ENCODE measurements at places on chromosomes 1 and 21.

DNA sequence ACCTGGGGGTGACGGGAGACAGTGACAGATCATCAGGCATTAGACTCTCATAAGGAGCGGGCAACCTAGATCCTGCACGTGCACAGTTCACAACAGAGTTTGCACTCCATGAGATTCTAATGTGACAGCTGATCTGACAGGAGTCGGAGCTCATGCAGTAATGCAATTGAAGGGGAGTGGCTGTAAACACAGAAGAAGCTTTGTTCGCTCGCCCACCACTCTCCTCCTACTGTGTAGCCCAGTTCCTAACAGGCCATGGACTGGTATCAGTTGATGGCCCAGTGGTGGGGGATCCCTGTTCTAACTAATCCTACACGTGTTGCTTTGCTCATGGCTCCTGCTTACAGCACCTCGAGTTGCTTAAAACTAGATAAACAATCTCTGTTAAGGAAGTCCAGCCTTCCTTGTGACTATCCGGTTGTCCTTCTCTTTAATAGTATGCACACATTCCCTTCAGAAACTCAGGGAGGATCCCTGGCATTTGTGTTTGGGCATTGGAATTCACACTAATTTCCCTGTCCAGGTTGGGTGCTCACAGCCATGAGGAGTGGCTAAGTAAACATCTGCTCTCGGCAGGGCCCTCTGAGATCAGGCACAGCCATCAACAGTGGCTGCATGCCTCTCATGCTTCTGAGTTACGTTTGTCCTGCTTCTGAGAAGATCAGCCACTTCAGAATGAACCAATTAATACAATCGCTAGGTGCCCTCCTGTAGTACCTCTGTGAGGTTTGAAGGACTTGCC is 21.1 kb upstream of the F3 start:
- no peak for DNase-seq

DNA sequence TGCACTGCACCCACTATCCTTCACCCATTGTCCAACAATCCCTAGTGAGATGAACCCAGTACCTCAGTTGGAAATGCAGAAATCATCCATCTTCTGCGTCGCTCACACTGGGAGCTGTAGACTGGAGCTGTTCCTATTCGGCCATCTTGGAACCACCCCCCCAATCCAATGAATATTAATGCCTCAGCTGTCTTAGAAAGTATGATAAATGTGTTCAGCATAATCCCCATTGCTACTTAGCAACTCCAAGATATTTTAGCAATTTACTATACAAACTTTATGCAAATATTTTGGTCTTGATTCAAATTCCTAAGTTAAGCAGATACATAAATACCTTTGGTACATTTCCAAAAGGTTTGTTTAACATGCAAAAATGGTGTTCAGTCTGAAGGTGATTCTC is 70.5 kb upstream of the SH3GLB1 start:
- DNase-seq, result no peak

GRCh38 chr1:39258146-39258924 is 53.8 kb downstream of the MACF1 start:
- DNase-seq, result no peak

DNA sequence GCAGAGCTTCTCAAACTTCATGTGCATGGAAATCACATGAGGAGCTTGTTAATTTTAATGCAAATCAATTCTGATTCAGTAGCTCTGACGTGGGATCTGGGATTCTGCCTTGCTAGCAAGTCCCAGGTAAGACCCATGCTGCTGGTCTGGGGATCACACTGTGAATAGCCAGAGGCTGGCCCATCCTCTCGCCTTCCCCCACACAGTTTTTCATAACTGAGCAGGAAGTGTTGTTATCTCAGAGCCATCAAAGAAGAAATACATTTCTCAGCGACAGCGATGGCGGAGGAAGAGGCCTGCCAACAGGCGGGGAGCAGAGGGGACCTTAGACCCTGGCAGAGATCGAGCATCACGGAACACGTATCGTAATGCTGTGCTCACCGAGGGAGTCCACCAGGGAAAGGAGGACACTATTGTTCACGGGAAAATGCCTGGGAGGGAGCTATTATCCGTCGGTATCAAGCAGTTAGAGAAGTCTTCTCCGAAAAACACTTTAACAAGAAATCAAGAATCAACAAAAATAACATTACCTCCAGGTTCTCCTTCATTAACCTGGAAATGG is 268.9 kb upstream of the TMEM51 start:
- no peak for DNase-seq

DNA sequence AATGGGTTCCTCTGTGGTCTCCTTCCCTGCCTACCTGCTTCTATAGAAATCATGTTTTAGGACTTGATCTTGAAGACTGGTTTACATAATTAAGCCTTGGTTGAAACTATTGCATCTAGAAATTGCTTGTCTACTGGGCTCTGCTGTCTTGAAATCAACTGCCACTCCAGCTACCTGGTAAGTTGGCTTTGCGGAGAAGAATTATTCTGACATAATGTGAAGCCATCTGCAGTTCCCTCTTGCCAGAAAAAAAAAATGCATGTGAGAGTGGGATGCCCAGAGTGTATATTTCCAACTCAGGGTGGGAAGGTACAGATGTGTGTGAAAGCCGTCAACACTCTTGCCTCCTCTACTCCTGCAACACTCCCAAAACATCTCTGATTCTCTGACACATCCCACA is 27.2 kb downstream of the C8B start:
- DNase-seq, result no peak

- DNase-seq, result no peak
Observed at GRCh38 chr1:156822680-156823079, 6.0 kb upstream of the SH2D2A start.

DNA sequence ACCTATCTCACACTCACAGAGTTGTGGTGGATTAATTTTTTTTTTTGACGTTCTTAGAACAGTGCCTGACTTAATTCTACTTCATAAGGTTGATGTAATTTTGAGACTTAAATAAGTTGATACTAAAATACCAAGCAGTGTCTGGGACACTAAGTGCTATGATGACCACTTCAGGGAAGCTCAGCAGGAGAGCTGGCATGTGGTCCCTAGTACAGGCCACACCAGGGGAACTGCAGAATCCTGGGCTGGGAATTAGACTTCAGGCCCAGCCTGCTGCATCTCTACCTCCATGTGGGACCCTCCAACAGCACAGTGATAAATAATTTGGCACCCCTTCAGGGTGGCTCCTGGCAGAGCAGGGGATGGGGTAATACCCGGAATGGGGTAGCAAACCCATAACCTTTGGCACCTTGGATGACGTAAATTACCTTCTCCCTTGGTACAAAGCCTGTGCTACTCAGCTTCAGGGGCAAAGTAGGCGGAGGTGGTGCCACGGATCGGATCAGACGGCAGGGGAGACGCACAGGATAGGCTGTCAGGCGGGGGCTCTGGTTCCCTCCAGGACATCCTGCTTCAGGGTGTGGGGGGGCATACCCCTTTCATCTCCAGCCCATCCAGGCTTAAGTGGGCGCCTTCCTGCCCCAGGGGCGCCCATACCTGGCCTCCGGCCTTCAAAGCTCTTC is 4.8 kb downstream of the MFSD2A start:
- DNase-seq, result no peak

- DNase-seq, result no peak
Observed at GRCh38 chr1:24113641-24114033, 1.7 kb upstream of the MYOM3 start.

Measured in Right ventricle myocardium inferior (tissue), 1 donor.